ENCODE measurements at places on chromosomes 12 and 14. TPM values are rescaled to one million over a fixed set of nuclear protein-coding genes. Genes with fewer than 3 reads are reported as not detected.

GPN3 gene
- 52.7 TPM for total RNA-seq

TMEM229B gene
- total RNA-seq, result 0.28 TPM

FLRT2 gene
- 107 TPM for total RNA-seq

BIN2 gene
- total RNA-seq, result not detected

PMCH gene
- total RNA-seq, result not detected

ZBTB42 gene
- total RNA-seq, result 2.1 TPM

LMO3 gene
- 36.2 TPM for total RNA-seq

B4GALNT3 gene
- 20.2 TPM for total RNA-seq

ASCL1 gene
- total RNA-seq, result not detected

SLC10A1 gene
- total RNA-seq, result not detected

AQP6 gene
- not detected for total RNA-seq

KRT2 gene
- not detected for total RNA-seq

SLC38A4 gene
- 0.42 TPM for total RNA-seq

SYNE3 gene
- 6.4 TPM for total RNA-seq

PSME1 gene
- 173 TPM for total RNA-seq

NUAK1 gene
- total RNA-seq, result 1.3 TPM

MYL2 gene
- total RNA-seq, result not detected

CCDC184 gene
- total RNA-seq, result 0.69 TPM

TBX3 gene
- total RNA-seq, result 1.4 TPM

SLC6A15 gene
- 9.2 TPM for total RNA-seq

RNF212B gene
- total RNA-seq, result not detected

RTL1 gene
- total RNA-seq, result 0.09 TPM

NINJ2 gene
- total RNA-seq, result 0.42 TPM

CCND2 gene
- total RNA-seq, result 2.6 TPM

SPTB gene
- total RNA-seq, result 0.43 TPM

UBE2N gene
- 177 TPM for total RNA-seq

TAS2R9 gene
- total RNA-seq, result not detected

TRPV4 gene
- total RNA-seq, result 0.11 TPM

LRP10 gene
- total RNA-seq, result 7.8 TPM

OVCH1 gene
- total RNA-seq, result not detected

CCDC196 gene
- total RNA-seq, result not detected

ADAM21 gene
- not detected for total RNA-seq

PLCZ1 gene
- total RNA-seq, result not detected

RACGAP1 gene
- total RNA-seq, result 179 TPM
